ENCODE measurements at places on chromosomes 2 and 18.

DNA sequence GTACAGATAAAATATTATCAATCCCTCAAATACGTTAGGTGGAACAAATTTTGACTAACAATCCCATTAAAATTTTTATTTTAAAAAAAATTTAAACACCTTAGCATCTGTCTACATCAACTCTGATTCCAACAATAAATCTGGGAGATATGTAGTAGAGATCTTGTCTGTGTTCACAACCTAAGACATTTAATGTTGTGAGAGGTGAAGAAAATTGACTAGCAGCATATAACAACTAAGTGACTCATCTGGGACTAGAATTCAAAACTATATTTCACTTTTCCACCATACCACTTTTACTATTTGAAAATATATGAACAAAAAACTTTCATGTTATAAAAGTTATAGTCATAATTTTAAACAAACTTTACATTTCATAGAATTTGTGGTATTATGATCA lies 97.9 kb downstream of the ATAD2B start:
- no peak for DNase-seq

DNA sequence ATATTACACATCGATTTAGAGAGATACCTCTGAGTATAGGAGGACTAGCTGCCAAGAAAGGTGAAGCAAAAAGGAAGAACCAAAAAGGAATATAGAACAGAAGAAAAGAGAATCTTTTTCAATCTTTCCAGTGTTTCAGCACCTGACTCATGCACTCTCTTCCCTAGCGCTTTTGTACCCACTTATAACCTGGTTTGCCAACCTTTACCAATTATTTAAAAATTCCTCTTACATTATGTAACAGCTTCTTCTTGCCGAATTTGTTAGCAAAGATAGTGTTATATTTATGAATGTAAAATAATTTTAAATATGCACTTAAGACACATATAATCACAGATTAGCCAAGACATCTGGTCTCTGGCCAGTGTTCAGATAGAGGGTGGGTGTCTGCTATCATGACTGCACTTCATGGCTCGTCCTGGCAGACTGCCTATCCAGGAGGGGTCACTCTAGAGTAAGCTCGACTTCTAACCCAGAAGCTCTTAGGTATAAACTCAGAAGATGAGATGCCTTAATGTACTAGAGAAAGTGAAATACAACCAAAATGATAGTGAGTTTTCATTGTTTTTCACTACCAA lies 122.9 kb downstream of the ATAD2B start:
- peak; percentile 56 for DNase-seq

GRCh38 chr2:136381722-136382633 lies 264.0 kb upstream of the CXCR4 start:
- DNase-seq, result no peak

- peak; percentile 80 for DNase-seq
Measured at GRCh38 chr2:37672104-37672869, 845 bp upstream of the CDC42EP3 start.

GRCh38 chr2:194927489-194927888 lies 729.5 kb upstream of the SLC39A10 start:
- no peak for DNase-seq

DNA sequence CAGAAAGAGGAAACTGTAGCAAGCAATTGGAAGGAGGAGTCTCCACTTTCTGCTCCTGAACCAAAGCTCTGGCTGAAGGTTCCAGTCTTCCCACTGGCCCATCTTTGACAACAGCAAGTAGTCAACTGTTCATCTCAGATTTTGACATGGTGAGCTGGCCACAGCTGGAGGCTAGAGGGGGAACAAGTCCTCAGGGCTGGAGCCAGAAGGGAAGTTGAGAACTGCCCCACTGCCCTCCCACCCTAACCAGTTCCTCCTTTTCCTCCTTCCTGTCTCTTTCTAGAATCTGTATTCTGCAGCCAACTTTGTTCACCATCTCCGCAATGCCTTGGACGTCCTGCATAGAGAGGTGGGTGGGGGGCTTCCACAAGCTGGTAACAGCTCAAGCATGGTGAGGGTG lies 105.8 kb downstream of the PLB1 start:
- no peak for DNase-seq

DNA sequence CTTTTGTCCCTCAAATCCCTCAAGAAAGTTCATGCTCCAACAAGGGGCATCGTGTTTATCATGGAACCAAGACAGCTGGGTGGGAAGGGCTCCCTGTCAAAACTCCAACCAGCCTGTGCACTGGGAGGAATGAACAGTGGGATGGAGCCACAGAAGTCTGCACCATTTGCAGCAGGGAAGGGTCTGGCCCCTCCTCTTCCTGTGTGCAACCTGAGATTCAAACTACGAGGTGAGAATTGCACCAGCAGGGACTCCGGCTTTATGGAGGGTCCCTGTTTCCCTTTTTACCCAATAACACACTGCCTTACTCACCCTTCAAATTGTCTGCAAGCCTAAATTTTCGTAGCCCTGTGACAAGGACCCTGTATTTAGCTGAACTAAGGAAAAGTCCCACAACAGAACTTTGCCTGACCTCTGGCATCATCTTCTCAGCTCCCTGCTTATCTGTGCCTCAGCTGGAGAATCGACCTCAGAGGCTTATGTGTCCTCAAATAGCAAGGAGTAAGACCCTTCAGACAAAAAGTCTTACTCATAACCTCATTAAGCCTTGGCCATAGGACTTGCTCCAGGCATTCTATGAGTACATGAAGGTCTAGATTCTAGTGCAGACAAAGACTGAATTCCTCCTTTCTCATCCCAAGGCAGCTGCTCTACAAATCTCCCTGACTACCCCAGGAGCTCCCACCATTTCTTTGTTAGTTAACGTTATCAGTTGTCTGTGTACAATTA lies 178.3 kb upstream of the SERPINE2 start:
- DNase-seq, result no peak

- no peak for DNase-seq
Measured at GRCh38 chr18:44735096-44735495, 54.4 kb downstream of the SETBP1 start.

GRCh38 chr2:207253666-207254345 lies 88.1 kb upstream of the KLF7 start:
- no peak for DNase-seq

All from HEK293T (cell line).